Iris pigment epithelial cell (primary cell): ENCODE measurements at places on chromosomes 2 and 18.

- DNase-seq, result no peak
Observed at GRCh38 chr2:131645177-131645765, 117.6 kb downstream of the CCDC74A start.

DNA sequence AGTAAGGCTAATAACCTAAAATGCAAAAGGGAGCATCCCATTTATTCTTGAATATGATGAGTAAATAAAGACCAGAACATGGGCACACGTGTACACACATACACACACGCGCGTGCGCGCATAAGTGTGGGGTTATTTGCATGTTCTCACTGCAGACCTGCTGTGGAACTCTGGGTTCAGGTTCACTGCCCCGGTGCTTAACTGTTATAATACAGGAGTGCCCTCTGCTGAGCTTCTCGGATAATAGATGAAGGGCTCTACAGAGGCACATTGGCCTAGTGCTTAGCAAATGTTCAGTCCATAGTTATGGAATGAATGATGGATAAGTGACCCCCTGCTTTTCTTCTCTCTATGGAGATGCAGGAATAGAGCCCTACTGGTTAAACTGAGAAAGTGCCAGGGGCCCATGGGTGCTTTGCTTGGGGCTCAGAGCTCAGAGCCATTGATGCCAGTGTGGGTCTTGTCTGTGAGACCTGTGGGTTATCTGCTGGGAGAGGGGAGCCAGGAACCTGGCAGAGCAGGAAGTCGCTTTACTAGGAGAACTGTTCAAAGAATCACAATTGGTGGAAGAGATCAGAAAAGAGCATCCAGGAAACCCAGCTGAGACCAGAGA is 3.6 kb upstream of the ARL4C start:
- DNase-seq, result peak; percentile 64

DNA sequence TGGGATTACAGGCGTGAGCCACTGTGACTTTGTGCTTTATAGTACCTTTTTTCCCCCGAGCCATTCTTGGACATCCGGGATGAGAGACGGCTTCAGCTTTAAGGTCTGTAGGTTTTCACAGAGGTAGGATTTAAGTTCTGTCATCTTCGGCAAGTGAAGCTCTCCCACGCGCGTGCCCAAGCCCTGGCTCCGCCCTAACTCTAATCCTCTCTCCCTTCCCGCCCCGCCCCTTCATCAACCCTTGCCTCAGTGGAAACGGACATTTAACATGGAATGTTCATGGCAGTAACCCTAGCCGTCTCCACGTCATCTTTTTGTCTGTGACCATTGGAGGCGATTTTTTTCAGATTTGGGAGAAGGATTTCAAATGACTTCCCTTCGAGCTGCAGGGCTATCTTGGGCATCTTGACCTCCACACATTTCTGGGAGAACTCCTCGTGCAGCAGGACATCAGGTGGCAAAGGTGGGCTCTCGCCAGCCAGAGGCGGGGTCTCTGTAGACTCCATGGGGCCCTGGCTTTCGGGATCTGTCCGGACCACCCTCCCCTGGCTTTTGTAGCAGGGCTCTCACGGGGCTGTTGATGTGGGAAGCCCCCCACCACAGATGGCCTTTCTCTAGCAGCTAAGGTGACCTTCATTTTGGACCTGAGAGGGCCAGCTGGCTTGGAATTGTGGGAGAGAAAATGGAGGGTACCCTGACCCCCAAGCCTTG is 6.8 kb downstream of the COLEC11 start:
- no peak for DNase-seq

DNA sequence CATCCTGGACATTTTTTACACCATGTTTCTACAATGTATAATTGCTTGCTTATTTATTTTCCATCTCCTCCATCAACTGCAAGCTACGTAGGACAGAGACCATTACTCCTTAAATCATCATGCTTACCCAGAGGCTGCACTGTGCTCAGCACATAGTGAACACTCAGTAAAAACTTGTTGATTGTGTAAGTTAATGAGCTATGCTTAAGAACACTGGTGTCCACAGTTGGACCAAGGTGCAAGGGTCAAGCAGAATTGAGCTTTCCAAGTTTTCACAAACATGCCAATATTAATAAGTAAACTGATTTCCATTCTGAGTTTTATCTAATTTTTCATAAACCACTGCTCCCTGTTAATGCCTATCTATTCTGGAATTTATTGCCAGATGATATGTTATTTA is 464.2 kb upstream of the TCF4 start:
- DNase-seq, result no peak

GRCh38 chr18:77086034-77086433 is 46.5 kb downstream of the MBP start:
- DNase-seq, result peak; percentile 95

GRCh38 chr2:22273853-22274252 is 1111.1 kb upstream of the KLHL29 start:
- no peak for DNase-seq

- DNase-seq, result no peak
Observed at GRCh38 chr2:239288237-239288636, 112.6 kb downstream of the HDAC4 start.

- no peak for DNase-seq
Observed at GRCh38 chr2:147521936-147522335, 322.9 kb upstream of the ACVR2A start.

- DNase-seq, result peak; percentile 92
Observed at GRCh38 chr2:37886745-37887144, 38.3 kb upstream of the RMDN2 start.

GRCh38 chr2:230793572-230794359 is 71.0 kb upstream of the ITM2C start:
- peak; percentile 100 for DNase-seq

DNA sequence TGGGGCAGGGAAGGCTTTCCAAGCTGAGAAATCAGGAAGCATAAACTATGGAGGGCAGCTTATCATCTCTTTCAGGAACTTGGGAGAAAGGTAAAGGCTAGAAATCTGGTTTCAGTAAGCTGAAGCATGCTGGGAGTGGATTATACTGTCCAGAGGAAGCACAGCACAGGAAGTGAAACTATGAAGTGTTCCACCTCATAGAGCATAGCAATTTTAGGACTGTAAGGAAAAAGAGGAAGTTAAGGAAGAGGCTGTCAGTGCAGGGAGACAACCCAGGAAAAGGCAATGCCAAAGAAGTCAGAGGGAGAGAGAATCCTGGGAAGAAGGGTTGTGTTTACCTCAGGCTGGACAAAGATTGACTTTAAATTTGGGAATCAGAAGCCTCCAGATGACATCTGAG is 51.9 kb downstream of the EFEMP1 start:
- no peak for DNase-seq

DNA sequence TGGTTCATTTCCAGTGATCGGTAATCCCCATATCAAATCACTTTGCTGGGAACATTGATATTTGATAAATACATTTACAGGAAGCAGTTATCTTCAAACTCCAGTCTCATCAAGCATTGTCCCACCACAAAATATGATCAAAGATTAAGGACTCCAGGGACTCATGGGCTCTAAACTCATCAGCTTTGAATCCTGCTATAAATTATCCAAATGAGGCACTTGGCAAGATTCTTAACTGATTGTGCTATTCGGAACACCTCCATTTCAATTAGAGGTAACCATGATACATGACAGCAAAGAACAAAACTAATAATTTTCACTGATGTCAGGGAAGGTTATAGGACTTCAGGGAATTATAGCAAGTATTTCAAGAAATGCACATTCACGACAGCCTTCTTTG is 1088.1 kb upstream of the PIK3C3 start:
- DNase-seq, result no peak

- no peak for DNase-seq
Observed at GRCh38 chr2:176409671-176410070, 140.4 kb downstream of the MTX2 start.

DNA sequence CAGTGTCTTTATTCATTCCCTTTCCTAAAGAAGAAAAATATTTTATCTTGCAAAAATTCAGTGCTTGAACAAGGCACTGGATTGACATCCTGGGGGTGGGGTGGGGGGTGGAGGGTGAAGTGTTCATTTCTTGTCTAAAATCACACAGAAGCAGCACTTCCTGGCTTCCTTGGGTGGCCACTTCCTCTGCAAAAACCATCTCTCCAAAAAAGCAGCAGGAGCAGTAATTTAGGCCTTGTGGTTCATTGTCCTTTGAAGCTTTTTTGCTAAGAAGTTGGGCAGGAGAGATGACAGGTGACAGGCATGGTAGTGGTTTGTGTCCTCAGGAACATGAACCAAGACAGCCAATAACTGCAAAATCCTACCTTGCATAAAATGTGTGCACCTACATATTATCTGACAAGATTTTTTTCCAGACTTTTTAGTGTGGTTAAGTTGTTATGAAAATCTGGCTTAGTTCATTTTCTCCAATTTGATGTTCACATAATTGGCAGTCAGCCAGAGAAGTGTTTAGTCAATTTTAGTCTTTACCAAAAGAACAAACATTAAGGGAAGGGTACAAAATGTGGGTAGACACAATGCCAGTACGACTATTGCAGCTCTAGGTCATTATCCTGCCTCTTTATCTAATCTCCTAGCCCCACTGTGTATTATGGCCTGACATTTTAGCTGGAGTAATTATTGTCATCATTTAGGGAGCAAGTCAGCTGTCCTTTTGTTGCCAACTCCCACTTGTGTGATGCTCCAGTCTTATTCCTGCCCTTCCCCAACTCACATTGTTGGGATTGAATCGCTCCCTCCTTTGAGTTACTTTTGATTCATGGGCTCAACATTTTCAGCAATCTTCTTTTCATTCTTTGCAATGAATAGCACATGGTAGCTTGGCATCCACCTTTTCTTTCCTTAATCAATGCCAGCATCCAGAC is 177.2 kb downstream of the MYO3B start:
- no peak for DNase-seq

- DNase-seq, result no peak
Observed at GRCh38 chr18:52572036-52573000, 232.3 kb downstream of the DCC start.

GRCh38 chr2:2744107-2744506 is 413.0 kb upstream of the MYT1L start:
- DNase-seq, result no peak

DNA sequence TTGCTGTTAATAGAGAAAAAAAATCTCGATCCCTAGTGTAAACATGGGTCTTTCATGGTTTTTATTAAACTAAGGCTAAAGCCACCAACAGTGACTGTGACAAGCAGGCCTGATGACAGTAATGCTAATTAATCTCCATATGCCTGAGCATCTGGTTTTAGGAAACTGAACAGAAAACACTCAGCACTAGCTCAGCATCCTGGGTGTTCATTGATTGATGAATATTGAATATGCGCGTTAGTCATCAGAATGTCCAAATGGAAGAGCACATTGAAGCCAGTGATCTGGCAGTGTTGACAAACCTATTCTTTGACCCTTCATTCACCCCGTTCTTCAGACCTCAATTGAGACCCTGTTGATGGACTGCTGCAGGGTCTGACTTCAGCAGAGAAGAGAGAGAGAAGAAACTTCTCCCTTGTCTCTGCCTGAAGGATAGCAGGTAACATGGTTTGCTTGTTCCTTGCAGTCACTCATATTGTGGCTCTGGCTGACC is 283.8 kb downstream of the RDH14 start:
- DNase-seq, result no peak

DNA sequence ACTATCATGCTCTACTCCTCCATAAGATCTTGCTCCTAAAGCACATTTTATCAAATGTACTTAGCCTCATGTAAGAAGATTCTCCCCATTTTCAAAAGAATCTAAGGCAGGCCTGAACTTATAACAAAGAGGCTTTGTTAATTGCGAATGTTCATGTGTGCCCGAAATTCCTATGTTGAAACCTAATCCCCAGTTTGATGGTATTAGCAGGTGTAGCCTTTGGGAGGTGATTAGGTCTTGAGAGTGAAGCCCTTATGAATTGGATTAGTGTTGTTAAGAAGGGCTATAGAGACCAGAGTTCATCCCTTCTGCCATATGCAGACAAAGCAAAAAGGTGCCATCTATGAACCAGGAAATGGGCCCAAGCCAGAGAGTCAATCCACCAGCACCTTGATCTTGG is 234.5 kb downstream of the PAX3 start:
- no peak for DNase-seq

- DNase-seq, result no peak
Observed at GRCh38 chr2:213766062-213766461, 481.8 kb downstream of the SPAG16 start.

DNA sequence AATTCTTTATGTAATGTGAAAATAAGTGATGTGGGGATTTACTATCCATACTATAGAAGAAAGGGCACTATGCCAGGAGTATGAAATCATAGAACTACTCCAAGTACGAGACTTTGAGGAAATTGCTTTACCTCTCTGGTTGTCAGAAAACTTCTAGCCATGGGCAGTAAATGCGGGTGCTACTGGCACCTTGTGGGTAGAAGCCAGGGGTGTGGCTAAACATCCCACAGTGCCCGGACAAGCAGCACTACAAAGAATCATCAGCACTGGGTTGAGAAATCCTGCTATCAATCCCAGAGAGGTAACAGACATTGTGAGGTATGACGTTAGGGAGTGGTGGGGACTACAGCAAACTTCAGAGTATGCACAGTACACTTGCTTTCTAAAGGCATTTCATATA is 453.5 kb upstream of the TNP1 start:
- no peak for DNase-seq

- DNase-seq, result peak; percentile 79
Observed at GRCh38 chr2:141055531-141055930, 1075.3 kb downstream of the LRP1B start.

DNA sequence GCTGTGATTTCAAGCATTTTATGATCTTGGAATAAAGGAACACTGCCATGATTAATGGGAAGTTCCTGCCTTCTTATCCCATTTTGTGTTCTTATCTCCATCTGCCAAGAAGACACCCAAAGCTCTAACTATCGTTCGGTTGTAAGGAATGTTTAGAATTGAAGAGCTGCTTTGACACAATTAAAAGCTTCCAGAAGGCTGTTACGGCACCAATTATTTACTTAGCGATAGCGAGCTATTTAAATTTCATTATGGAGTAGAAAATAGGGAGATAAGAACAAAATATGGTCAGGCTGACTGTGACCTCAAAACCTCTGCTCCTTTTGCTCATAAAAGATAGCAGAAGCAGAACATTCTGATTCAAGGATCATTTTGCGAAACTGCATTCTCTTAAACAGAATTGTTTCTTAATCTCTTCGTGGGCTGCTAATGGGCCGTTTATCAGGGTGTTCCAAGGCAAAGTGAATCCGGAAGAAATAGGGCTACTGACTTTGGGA is 101.6 kb downstream of the SLC4A3 start:
- DNase-seq, result no peak

GRCh38 chr2:9494081-9494480 is 19.7 kb downstream of the IAH1 start:
- no peak for DNase-seq

DNA sequence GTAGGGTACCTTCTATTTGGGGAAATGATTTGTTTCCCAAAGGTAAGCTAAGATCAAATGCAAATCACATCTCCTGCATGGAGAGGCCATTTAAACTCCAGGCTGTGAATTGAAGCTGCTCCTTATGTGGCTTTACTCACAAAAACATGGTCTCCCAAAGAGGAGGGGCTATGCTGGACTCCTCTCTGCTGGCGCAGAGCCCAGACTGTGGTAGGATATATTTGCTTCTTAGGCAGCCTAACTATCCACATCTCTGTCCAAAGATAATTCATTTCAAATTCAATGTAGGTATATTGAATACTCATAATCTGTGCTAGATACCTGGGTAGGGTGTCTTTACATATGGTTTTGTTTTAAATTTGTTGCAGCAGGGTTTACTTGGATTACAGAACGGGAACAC is 358.5 kb downstream of the ALK start:
- peak; percentile 24 for DNase-seq

GRCh38 chr2:35510636-35511035 is 844.9 kb upstream of the CRIM1 start:
- peak; percentile 14 for DNase-seq

- DNase-seq, result no peak
Observed at GRCh38 chr2:96962567-96963203, 23.7 kb downstream of the FAM178B start.

- DNase-seq, result no peak
Observed at GRCh38 chr2:238921681-238922319, 73.9 kb downstream of the TWIST2 start.

GRCh38 chr2:108587621-108588020 is 53.4 kb downstream of the LIMS1 start:
- peak; percentile 93 for DNase-seq
